ENCODE measurements at places on chromosomes 12 and 14.
A peak's percentile ranks its signal among the peaks of the same experiment; 100 is the strongest.

GRCh38 chr14:86091811-86092210, 561.9 kb downstream of the FLRT2 start:
- no peak overlapping the region for H3K4me3 ChIP-seq
- no peaks in the 10 kb centered on the region for H3K36me3 ChIP-seq
- no peaks in the 10 kb centered on the region for H3K27me3 ChIP-seq
- no peaks in the 10 kb centered on the region for H3K4me1 ChIP-seq

- no peak overlapping the region for H3K27ac ChIP-seq
- peaks cover 13% of the 10 kb centered on the region for H3K36me3 ChIP-seq
- H3K4me1 ChIP-seq, result no peaks in the 10 kb centered on the region
- no peak overlapping the region for H3K4me3 ChIP-seq
Observed at GRCh38 chr14:74202113-74202512, 37.1 kb upstream of the VSX2 start.

- no peak overlapping the region for H3K4me3 ChIP-seq
- H3K27me3 ChIP-seq, result peaks cover 33% of the 10 kb centered on the region
- DNase-seq, result no peak
- no peaks in the 10 kb centered on the region for H3K4me1 ChIP-seq
Observed at GRCh38 chr14:94697773-94698556, 71.9 kb downstream of the GSC start.

DNA sequence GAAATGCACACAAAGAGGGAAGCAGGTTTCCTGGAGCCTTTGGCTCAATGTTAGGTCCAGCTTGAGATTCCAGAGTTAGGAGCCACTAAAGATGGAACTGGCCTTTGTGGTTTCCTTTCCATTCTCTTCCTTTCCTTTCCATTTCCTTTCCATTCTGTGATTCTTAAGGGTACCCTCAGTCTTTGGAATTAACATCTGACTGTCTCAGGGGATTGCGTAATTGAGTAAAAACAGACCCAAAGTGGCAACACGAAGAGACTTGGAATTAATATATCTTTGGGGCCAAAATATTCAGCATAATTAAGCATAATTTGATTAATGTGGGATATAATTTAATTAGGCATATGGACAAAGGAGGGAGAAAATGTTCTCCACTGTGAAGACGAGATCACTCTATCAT, 205.6 kb downstream of the CRADD start:
- no peak overlapping the region for H3K4me3 ChIP-seq
- no peaks in the 10 kb centered on the region for H3K4me1 ChIP-seq
- H3K36me3 ChIP-seq, result no peaks in the 10 kb centered on the region
- H3K27ac ChIP-seq, result no peak overlapping the region
- no peak for DNase-seq

- DNase-seq, result no peak
- H3K27me3 ChIP-seq, result peaks cover 42% of the 10 kb centered on the region
- H3K4me3 ChIP-seq, result peak overlapping the region; percentile 38
- H3K27ac ChIP-seq, result no peak overlapping the region
- no peaks in the 10 kb centered on the region for H3K36me3 ChIP-seq
Observed at GRCh38 chr14:104135121-104135903, 3.1 kb upstream of the KIF26A start.

- DNase-seq, result no peak
- no peaks in the 10 kb centered on the region for H3K4me1 ChIP-seq
- no peaks in the 10 kb centered on the region for H3K36me3 ChIP-seq
- no peak overlapping the region for H3K4me3 ChIP-seq
- no peak overlapping the region for H3K27ac ChIP-seq
Observed at GRCh38 chr14:22656945-22657731, 13.0 kb upstream of the OR6J1 start.

GRCh38 chr14:71712478-71712877, 219.8 kb upstream of the RGS6 start:
- DNase-seq, result no peak
- H3K4me3 ChIP-seq, result no peak overlapping the region
- H3K4me1 ChIP-seq, result peaks cover 7% of the 10 kb centered on the region
- peaks cover 33% of the 10 kb centered on the region for H3K36me3 ChIP-seq

DNA sequence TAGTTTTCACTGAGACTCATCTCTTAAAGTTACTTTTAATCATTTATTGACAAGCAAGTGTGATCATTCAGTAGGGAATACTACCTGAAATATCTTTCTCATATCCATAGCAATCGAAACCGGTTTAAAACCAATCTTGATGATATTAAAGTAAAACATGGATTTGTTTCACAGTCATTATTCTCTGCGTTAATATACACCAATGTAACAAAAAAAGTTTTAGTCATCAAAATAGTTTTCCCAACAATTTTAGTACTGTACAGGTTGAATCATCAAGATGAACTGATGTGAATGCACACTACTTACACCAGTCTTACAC, 137.0 kb upstream of the KRAS start:
- no peaks in the 10 kb centered on the region for H3K27me3 ChIP-seq
- peak overlapping the region; percentile 96 for H3K4me3 ChIP-seq
- H3K36me3 ChIP-seq, result peaks cover 33% of the 10 kb centered on the region
- no peak for DNase-seq
- peaks cover 27% of the 10 kb centered on the region for H3K4me1 ChIP-seq

DNA sequence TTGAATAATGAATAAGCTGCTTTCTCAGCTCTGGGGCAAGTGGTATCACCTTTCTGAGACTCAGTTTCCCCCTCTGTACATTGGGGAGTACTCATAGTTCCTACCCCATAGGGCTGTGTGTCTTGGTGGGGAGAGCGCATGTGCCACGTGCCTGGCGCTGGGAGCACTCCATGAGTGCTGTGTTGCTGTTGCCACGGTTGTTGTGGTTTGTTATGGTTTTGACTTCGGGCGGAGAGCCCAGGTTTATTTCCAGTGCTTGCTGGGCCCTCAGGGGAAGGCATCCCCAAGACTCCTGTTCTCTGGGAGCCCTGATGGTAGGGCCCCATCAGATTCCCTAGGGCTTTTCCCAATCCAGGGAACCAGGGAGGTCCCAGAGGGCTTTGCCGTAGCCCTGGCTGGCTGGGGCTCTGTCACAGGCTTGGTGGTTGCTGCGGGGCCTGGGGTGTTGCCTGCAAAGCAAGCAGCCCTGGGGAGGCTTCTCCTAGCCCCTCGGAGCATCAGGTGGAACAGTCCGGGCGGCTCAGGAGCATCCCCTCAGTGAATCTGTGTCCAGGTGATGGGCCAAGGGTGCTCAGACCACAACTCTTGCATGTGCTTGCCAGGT, 18.6 kb downstream of the SH2B3 start:
- peaks cover 46% of the 10 kb centered on the region for H3K4me1 ChIP-seq
- peaks cover 70% of the 10 kb centered on the region for H3K36me3 ChIP-seq
- H3K27me3 ChIP-seq, result no peaks in the 10 kb centered on the region
- peak overlapping the region; percentile 66 for H3K4me3 ChIP-seq
- H3K27ac ChIP-seq, result peak overlapping the region; percentile 100

- no peaks in the 10 kb centered on the region for H3K27me3 ChIP-seq
- DNase-seq, result no peak
- H3K4me1 ChIP-seq, result no peaks in the 10 kb centered on the region
- H3K36me3 ChIP-seq, result no peaks in the 10 kb centered on the region
- no peak overlapping the region for H3K4me3 ChIP-seq
Observed at GRCh38 chr14:102415671-102416070, 52.9 kb downstream of the TECPR2 start.

- no peaks in the 10 kb centered on the region for H3K36me3 ChIP-seq
- peaks cover 8% of the 10 kb centered on the region for H3K4me1 ChIP-seq
- no peak overlapping the region for H3K4me3 ChIP-seq
- DNase-seq, result no peak
Observed at GRCh38 chr12:52865090-52865944, 16.5 kb upstream of the KRT78 start.

DNA sequence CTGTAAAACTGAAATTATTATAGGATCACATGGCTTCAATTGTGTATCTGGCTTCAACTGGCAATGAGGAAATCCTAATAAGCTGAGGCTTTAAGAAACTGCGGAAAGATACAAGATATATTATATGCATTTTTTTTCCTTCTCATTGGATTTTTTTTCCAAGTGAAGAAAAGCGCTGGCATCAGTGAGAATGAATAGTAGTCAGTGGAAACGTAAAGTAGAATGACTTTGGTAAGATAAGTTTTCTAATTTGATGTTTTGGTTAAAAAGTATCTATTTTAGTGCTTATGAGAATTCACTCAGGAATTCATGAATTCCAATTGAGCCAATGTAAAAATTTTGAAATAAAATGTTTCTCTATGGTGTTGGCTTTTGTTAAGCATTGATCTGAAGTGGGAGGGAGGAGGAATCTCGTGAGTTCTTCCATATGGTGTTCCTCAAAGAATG, 173.5 kb upstream of the FRMD6 start:
- H3K36me3 ChIP-seq, result no peaks in the 10 kb centered on the region
- no peak overlapping the region for H3K4me3 ChIP-seq
- DNase-seq, result no peak
- no peaks in the 10 kb centered on the region for H3K4me1 ChIP-seq
- peaks cover 16% of the 10 kb centered on the region for H3K27me3 ChIP-seq

- H3K36me3 ChIP-seq, result no peaks in the 10 kb centered on the region
- H3K4me1 ChIP-seq, result no peaks in the 10 kb centered on the region
- H3K4me3 ChIP-seq, result no peak overlapping the region
- DNase-seq, result no peak
Observed at GRCh38 chr12:88952562-88952942, 372.3 kb upstream of the KITLG start.

GRCh38 chr12:113333877-113334785, 778 bp downstream of the SLC8B1 start:
- peaks cover 9% of the 10 kb centered on the region for H3K36me3 ChIP-seq
- peak overlapping the region; percentile 83 for H3K27ac ChIP-seq
- H3K4me1 ChIP-seq, result peaks cover 14% of the 10 kb centered on the region
- peaks cover 11% of the 10 kb centered on the region for H3K27me3 ChIP-seq
- peak overlapping the region; percentile 95 for H3K4me3 ChIP-seq

DNA sequence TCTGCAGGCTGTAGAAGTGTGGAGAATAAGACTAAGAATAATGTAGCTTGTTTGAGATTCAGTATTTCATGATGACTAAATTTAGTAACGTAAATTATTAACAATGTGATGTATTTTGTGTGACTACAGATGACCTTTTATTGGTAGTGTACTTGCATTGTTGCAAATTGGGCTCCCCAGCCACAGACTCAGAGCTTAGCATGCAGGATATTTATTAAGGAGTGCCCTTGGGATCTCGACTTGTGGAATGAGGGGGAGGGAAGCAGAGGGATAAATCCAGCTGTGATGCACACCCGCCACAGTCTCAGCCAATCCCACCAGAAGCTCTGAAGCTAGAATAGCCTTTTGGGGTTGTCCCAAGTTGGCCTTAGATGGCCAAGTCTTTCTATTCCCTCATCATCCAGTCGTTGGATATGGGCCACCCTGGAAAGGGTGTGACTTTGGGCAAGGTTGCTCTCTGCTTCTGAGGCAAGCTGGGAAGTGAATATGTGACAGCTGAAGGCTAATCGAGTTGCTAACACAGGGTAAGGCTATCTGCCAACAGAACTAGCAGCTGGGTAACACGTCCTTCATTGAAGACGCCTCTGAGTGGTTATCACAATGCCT, 42.1 kb upstream of the USP44 start:
- no peaks in the 10 kb centered on the region for H3K27me3 ChIP-seq
- peaks cover 4% of the 10 kb centered on the region for H3K36me3 ChIP-seq
- DNase-seq, result no peak
- H3K4me3 ChIP-seq, result no peak overlapping the region

DNA sequence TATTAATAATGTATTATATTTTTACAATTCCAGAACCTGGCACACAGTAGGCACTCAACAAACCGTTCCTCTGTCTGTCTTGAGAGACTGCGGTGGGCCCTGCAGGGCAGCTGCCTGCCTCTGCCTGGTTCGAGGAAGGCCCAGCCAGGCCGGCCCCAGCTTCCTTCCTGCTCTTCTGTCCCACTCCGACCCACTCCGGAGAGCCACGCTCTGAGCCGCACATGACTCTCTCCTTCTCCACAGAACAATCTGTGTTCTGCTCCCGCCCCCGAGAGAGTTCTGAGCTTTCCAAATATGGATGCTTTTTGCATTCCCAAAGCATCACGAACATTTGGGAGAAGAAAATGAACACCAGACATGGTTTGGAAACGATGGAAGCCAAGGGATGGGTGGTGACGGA, 57.3 kb downstream of the TTC7B start:
- H3K4me1 ChIP-seq, result no peaks in the 10 kb centered on the region
- peak overlapping the region; percentile 79 for H3K4me3 ChIP-seq
- H3K27me3 ChIP-seq, result peaks cover 22% of the 10 kb centered on the region
- no peak for DNase-seq
- H3K27ac ChIP-seq, result peak overlapping the region; percentile 71

DNA sequence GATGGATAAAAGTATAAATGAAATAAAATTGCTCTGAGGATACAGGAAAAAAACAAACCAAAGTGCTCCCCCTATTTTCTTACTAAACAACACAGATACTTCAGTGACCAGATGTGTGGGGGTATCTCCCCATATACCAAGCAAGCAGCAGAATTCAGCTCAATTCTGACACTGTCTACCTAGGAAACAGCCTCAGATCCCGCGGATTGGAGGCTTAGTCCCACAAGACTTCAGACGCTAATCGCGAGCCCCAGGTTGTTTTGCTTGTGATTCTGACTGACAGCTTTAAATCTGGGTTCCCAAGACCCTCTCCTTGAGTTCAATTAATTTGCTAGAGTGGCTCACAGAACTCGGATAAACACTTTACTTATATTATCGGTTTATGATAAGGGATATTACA, 17.3 kb downstream of the NFKBIA start:
- no peaks in the 10 kb centered on the region for H3K27me3 ChIP-seq
- no peak overlapping the region for H3K27ac ChIP-seq
- H3K4me3 ChIP-seq, result no peak overlapping the region

DNA sequence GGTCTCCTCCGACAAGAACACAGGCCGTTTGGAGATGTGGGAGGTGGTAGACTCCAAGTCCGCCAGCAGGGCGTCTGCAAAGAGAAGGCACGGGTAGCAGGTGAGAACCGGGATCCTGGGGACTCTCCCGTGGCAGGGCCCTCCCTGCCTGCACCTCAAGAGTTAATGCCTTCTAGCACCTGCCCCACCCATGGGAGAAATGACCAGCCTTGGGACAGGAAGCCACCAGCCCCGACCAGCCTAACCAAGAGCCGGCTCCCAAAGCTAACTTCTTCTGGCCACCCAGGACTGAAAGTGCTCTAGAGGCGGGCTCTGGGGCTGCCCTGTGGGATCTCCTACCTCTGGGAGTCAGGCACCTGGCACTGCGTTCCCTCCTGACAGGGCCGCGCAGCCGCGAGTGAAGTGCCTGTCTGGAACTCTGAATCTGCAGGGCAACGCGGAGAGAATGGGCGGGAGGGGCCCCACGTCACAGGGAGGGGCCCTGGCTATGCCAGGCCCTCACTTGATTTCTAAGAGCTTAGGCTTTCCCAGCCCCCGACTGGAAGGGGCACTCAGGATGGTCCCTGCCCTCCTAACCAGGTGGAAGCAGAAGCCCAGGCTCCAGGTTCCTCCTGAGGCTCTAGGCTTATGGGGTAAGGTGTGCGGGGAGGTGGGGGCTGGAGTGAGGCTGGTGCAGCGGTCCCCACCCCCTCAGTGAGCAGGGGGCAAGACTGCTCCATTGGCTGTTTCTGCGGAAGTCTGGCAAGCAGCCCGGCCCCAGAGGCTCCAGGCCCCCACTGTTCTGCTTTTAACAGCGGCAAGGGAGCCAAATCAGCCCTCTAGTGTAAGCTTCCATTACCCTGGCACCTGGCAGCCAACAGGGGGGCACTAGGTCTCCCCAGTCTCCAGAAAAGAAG, 23.6 kb upstream of the RPLP0 start:
- H3K4me3 ChIP-seq, result no peak overlapping the region
- peaks cover 55% of the 10 kb centered on the region for H3K4me1 ChIP-seq
- DNase-seq, result no peak
- H3K27ac ChIP-seq, result peak overlapping the region; percentile 79
- no peaks in the 10 kb centered on the region for H3K27me3 ChIP-seq

All from effector memory CD8-positive, alpha-beta T cell (primary cell).